ENCODE measurements at places on chromosomes 3 and 15. TPM values are rescaled to one million over a fixed set of nuclear protein-coding genes. Genes with fewer than 3 reads are reported as not detected.

Gene NMNAT3
- not detected for total RNA-seq

Gene ENTPD3
- not detected for total RNA-seq

- H3K36me3 ChIP-seq = no peaks in the 10 kb centered on the region
- no peak overlapping the region for H3K4me3 ChIP-seq
- H3K27me3 ChIP-seq = no peaks in the 10 kb centered on the region
- peak overlapping the region; percentile 87 for H3K27ac ChIP-seq
- H3K4me1 ChIP-seq = peaks cover 82% of the 10 kb centered on the region
These were observed 29.2 kb upstream of the CYP11A1 start for GRCh38 chr15:74396445-74397238.

DNA sequence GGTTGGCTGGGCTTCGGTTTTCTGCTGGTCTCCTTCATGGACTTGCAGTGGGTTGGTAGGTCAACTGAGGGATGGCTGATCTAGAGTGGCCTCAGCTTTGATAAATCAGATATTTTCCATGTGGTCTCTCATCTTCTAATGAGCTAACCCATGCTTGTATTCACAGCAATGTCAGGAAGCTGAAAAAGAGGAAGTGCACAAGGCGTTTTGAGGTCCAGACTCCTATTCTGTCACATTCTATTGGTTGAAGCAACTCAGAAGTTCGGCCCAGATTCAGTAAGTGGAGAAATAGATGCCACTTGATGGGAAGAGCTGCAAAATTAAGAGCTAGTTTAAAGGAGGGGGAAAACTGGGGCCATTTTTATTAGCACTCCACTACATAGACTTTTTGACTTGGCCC lies 361.2 kb downstream of the DIPK2A start:
- no peak for DNase-seq
- no peaks in the 10 kb centered on the region for H3K27me3 ChIP-seq
- H3K27ac ChIP-seq = no peak overlapping the region
- no peak overlapping the region for H3K4me3 ChIP-seq
- no peaks in the 10 kb centered on the region for H3K36me3 ChIP-seq
- H3K4me1 ChIP-seq = no peaks in the 10 kb centered on the region

DNA sequence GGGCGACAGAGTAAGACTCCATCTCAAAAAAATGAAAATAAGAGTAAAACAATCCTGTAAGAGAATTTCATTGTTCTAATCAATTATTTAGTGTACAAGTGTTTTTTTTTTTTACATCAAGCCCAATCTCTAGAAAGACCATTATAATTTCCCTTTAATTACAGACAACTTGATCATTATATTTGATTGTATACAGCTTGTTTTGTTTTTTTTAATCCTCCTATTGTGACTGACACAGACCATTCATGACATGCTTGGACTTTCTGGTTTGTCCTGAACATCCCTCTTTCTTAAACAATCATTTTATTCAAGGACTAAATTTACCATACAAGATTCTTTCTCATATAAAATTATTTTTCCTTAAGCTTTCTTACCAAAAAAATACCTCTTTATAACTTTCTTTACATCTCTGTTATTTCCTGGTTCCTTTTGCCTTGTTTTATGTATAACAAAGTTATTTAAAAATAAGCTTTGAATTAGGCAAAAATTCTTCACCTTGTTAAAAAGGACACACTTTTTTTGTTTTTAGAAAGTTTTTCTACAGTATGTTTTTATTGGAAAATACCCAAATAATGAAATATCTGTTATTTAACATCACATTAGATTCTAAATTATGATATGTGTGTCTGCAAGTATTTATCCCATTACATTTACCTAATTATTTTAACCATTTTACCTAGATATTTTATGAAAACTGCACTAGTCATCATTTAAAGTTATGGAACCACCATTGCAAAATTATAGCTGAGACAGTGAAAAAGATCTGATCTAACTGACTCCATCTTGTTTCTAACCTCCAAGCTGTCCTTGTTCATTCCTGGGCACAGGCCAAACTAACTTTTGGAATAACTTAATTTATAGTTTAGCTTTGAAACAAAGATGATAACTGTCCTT lies 26.1 kb upstream of the GFM1 start:
- no peak overlapping the region for H3K27ac ChIP-seq
- H3K4me1 ChIP-seq = no peaks in the 10 kb centered on the region
- DNase-seq = no peak
- no peaks in the 10 kb centered on the region for H3K36me3 ChIP-seq
- H3K27me3 ChIP-seq = no peaks in the 10 kb centered on the region

GRCh38 chr3:114428044-114428595 lies 134.3 kb downstream of the TIGIT start:
- H3K36me3 ChIP-seq = no peaks in the 10 kb centered on the region
- H3K4me3 ChIP-seq = no peak overlapping the region
- no peak for DNase-seq
- H3K27me3 ChIP-seq = no peaks in the 10 kb centered on the region
- no peaks in the 10 kb centered on the region for H3K4me1 ChIP-seq
- no peak overlapping the region for H3K27ac ChIP-seq

GRCh38 chr3:78025916-78026315 lies 986.0 kb downstream of the ROBO2 start:
- H3K36me3 ChIP-seq = no peaks in the 10 kb centered on the region
- H3K27me3 ChIP-seq = no peaks in the 10 kb centered on the region
- no peak for DNase-seq
- H3K27ac ChIP-seq = no peak overlapping the region
- H3K4me1 ChIP-seq = no peaks in the 10 kb centered on the region

- H3K4me1 ChIP-seq = peaks cover 45% of the 10 kb centered on the region
- peak overlapping the region; percentile 70 for H3K27ac ChIP-seq
- H3K4me3 ChIP-seq = peak overlapping the region; percentile 27
- H3K36me3 ChIP-seq = no peaks in the 10 kb centered on the region
- peak; percentile 96 for DNase-seq
These were observed 38.2 kb downstream of the MB21D2 start for GRCh38 chr3:192879346-192880031.

GRCh38 chr3:13513913-13514517 lies 33.9 kb downstream of the HDAC11 start:
- no peaks in the 10 kb centered on the region for H3K36me3 ChIP-seq
- DNase-seq = peak; percentile 78
- peak overlapping the region; percentile 86 for H3K27ac ChIP-seq
- H3K4me1 ChIP-seq = peaks cover 19% of the 10 kb centered on the region
